ENCODE measurements at places on chromosomes 5 and 9.

DNA sequence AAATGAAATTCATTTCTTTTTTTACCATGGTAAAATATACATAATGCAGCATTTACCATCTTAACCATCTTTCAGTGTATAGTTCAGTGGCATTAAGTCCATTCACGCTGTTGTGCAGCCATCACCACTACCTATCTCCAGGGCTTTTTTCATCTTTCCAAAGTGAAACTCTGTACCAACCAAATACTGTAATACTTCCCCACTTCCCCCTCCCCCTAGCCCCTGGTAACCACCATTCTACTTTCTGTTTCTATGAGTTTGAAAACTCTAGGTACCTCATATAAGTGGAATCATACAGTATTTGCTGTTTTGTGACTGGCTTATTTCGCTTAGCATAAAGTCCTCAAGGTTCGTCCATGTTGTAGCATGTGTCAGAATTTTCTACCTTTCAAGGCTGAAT is 23.4 kb downstream of the SPAAR start:
- DNase-seq, result no peak

DNA sequence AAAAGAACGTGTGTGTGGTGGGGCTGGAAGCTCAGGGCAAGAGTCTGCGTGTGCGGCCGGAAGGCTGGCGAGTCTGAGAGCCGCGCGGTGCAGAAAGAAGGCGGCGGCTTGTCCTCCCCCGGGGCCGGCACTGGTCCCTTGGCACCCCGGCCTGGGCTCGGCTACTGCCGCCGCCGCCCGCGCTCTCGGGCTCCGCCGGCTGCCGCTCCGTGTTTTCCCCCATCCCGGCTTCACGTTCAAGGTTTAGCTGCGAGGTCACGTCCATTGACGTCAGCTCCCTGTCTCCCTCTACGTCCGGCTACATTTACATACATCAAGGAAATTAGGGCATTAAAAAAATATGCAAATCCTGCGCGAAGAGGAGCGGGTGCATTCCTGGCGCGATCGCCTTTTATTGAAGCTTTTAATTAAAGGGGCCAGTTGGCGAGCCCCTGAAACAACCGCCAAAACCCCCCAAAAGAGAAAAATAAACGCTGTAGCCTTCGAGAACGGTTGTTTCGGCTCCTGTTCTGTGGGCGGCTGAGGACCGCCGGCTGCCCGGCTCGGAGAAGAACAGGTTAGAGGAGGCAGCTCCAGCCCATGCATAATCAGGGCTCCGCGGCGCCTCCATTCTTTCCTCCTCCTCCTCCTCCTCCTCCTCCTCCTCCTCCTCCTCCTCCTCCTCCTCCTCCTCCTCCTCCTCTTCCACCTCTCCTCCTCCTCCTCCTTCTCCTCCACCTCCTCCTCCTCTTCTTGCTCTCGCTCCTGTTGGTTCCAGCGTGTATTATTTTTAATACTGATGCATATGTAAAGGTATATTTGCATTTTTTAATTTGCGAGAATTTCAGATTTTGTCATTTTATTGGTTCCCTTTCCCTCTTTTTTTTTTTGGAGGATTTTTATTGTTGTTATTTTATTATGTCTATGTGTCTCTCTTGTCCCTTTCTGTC is 207.0 kb downstream of the MEF2C start:
- no peak for DNase-seq

DNA sequence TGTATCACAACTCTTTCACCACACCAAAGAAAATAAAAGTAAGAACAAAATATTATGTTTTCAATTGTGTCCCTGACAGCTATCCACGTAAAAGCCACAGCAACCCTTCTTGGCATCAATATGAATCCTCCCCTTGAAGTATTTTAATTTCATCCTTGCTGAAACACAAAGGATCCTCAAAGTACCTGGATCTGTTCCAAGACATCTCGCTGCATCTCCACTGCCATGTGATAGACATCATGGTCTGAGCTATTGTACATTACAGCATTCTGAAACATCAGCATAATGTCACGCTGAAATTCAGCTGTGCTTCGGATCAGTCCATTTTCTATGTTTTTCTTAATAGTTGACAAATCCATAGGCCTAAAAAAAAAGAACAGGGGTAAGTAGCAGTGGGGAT is 17.7 kb downstream of the BRD8 start:
- DNase-seq, result no peak

DNA sequence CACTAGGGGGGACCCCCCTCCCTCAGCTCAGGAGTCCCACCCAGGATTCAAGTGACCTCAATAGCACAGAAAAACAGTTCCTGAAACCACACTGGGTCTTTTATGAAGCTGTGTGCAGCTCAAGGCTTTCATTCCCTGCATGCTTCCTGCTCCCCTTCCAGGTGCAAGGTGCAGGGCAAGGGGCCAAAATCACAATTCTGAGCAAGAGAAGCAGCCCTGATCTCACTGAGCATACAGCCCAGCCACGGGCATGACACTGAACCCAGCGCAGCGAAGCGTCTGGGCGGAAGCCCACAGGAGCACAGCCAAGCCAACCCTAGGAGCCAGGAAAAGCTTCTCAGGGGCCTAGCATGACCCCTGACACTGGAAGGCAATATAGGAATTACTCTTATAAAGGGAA is 62.9 kb downstream of the IRX2 start:
- no peak for DNase-seq

DNA sequence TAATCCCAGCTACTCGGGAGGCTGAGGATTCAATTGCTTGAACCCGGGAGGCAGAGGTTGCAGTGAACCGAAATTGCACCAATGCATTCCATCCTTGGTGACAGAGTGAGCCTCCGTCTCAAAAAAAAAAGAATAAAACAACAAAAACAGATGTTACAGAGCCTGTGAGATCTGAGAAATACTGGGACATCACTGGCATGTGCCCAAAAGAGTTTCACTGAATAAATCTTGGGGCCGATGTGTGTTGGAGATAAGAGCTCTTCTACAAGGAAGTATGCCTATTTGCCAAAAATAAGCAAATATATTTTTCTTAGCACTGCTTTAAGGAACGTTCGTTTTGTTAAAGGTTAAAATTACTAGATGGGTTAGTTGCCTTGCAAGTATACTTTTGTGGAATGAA is 55.1 kb downstream of the KIAA1958 start:
- peak; percentile 16 for DNase-seq

DNA sequence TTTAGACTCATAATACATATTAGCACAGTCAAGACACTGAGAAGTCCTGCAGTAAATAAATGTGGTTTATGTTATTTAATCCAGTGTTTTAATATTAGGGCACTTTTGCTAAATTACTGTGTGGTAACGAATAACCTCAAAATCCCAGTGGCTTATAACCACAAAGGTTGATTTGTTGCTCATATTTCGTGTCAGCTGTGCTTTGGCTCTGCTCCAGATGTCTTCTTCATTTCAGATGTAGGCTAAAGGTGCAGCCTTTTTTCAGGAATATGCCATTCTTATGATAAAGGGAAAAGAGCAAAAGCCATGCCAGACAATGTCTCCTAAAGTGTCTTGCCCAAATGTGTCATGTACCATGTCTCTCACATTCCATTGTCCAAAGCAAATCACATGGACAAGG is 144.8 kb downstream of the BRINP1 start:
- no peak for DNase-seq

GRCh38 chr5:1827886-1828397 is 26.7 kb downstream of the NDUFS6 start:
- DNase-seq, result no peak

DNA sequence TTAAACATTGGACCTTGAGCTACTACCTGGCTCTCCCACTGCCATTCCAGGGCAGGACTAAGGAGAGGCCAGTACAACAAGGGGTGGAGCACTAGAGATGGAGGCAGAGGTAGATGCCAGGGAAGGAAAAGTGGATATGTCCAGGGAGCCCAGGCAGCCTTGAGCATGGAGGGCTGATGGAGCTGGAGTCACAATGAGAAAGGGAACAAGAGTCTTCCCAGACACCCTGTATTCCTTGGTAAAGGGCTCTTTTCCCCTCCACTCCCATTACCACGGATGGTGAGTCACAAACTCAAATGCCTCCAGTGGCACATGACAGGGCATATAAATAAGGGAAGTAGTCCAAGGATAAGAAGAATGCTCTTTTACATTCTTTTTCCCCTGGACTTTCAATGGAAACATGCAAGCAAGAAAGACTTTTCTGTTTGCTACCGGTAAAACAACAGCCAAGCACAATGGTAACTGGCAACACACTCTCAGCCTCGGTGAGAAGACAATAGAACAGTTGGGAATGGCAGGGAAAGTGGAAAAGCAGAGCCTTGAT is 16.7 kb downstream of the ERAP1 start:
- no peak for DNase-seq

- no peak for DNase-seq
Observed at GRCh38 chr9:98867429-98868168, 60.1 kb downstream of the GALNT12 start.

- no peak for DNase-seq
Observed at GRCh38 chr9:32331240-32331639, 53.2 kb upstream of the ACO1 start.

- DNase-seq, result no peak
Observed at GRCh38 chr5:7667216-7667767, 183.6 kb downstream of the CFAP90 start.

DNA sequence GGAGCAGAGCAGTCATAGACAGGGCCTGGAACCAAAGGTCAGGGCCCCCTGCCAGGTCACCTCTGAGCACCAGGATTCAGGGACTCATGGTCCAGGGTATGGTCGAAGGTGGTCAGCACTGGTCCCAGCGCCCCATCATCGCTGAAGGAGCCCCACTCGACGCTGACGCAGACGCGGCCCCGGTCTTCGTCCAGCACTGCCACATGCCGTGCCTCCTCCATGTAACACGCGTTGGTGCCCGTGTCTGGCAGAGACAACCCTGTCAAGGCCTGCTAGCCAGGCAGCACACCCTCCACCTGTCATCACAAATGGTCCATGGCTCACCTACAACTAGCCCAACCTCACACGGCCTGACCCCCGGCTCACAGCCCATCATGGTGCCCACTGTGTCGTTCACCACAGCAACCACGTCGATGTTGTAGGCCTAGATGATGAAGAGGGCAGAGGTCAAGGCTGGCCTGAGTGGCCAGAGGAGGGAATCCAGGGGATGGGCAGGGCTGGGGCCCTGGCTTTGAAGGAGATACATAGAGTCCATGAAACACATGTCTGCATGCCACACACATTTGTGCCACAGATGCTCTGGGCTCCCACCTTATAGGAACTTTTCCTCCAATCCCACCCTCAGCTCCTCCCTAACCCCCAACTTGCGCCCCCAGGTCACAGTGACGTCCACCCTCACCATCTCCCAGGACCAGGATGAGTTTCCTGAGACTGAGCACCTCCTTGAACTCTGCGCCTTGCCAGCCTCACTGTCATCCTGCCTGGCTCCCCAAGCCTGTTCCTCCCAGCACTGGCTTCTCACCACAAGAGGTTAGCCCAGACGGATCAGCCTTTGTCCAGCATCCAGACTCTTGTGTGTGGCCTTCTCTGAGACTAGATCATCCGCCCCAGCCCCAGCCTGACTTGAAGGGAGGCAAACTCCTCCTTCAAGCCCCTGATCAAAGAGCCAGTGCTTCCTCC is 9.5 kb downstream of the HK3 start:
- DNase-seq, result no peak

GRCh38 chr5:156154757-156155156 is 172.2 kb upstream of the SGCD start:
- no peak for DNase-seq

DNA sequence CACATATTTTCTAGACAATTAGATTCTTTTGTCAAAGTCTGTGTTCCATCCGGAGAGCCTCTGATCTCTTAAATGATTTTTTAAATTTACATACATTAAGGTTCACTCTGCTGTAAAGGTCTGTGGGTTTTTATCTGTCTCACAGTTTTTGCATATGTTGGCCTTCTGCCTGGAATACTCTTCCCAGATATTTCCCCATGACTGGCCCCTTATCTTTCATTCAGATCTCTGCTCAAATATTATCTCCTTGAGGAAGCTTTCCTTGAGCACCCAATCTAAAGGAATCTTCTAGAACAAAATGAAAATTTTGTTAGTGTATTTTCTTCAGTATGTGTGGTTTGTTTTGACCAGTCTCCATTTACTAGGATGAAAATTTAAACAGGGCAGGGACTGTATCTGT is 26.3 kb downstream of the FAF2 start:
- DNase-seq, result no peak
